Cardiac ventricle fibroblast (primary cell): ENCODE measurements at places on chromosomes 5 and 9. TPM values are rescaled to one million over a fixed set of nuclear protein-coding genes. Genes with fewer than 3 reads are reported as not detected.

Gene STPG3
- not detected in 2 replicates for total RNA-seq

Gene RLN2
- not detected in 2 replicates for total RNA-seq

Gene GFRA3
- not detected in 2 replicates for total RNA-seq

Gene IQGAP2
- total RNA-seq, result 0.69 and 2.9 TPM in 2 replicates

Gene FAXDC2
- total RNA-seq, result 17.4 and 20.8 TPM in 2 replicates

Gene LCN10
- total RNA-seq, result not detected in 2 replicates

Gene ATG12
- 25.4 and 31.8 TPM in 2 replicates for total RNA-seq

Gene HSD17B3
- total RNA-seq, result not detected in 2 replicates

Gene RABGAP1
- total RNA-seq, result 12.7 and 21.0 TPM in 2 replicates

Gene PAEP
- total RNA-seq, result not detected in 2 replicates

Gene CD14
- total RNA-seq, result 0.15 and 1.3 TPM in 2 replicates

Gene CAVIN4
- 0.24 and 0.25 TPM in 2 replicates for total RNA-seq

Gene ASPN
- total RNA-seq, result 11.1 and 11.6 TPM in 2 replicates

Gene BAAT
- total RNA-seq, result 0.06 and 0.24 TPM in 2 replicates

Gene OLFML2A
- 1.5 and 1.6 TPM in 2 replicates for total RNA-seq

Gene CDK7
- total RNA-seq, result 13.8 and 25.0 TPM in 2 replicates

Gene PCDHB12
- 0.29 and 0.56 TPM in 2 replicates for total RNA-seq
